Mucosa of gallbladder (tissue), 1 donor: ENCODE measurements at places on chromosomes 11 and 22. TPM values are rescaled to one million over a fixed set of nuclear protein-coding genes. Genes with fewer than 3 reads are reported as not detected.

DNA sequence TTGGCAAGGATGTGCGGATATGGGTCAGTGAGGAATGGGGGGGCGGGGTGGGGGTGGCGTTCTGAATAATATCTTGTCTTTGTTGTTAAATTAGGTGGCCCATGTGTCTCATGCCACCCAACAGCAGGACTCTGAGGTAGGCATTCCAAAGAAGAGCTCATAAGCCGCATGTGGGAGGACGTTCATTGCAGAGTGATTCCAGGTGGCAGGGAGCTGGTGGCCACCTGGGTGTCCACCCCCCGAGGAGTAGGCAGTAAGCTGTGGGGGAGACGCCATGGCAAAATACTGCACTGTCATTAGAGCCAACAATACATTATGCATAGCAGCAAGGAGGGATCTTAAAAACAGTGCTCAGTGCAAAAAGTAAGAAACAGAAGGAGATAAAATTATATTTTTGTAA is 14.3 kb upstream of the CAPN5 start:
- no peak for DNase-seq

YPEL4 gene
- total RNA-seq, result 1.9 TPM

FOLH1 gene
- total RNA-seq, result 42.6 TPM

- DNase-seq, result peak; percentile 94
Measured at GRCh38 chr22:36409911-36410756, 22.4 kb upstream of the MYH9 start.

FAM83F gene
- total RNA-seq, result 12.1 TPM
